WTC11 (cell line): ENCODE measurements at places on chromosomes 2 and 18. TPM values are rescaled to one million over a fixed set of nuclear protein-coding genes. Genes with fewer than 3 reads are reported as not detected.

DNA sequence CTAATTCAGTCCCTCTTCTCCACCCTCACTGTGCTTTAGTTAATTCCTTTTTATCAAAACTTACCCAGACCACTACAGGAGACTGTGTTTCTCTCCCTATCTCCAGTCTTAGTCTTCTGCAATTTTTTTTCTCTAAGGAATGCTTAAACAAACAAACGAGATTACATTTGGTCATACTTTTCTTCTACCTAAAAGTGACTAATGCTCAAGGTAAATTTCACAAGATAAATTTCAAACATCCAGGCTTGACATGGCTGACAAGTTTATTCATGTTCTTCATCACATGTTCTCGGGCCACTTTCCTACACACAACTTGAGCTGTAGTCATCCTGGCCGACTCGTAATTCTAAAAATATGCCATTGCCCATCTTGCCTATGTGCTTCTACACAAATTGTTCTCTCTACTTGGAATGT is 23.2 kb upstream of the ACSL3 start:
- DNase-seq = no peak

Gene VAPA
- 137 to 142 TPM (median 137 TPM) in 3 replicates for total RNA-seq

DNA sequence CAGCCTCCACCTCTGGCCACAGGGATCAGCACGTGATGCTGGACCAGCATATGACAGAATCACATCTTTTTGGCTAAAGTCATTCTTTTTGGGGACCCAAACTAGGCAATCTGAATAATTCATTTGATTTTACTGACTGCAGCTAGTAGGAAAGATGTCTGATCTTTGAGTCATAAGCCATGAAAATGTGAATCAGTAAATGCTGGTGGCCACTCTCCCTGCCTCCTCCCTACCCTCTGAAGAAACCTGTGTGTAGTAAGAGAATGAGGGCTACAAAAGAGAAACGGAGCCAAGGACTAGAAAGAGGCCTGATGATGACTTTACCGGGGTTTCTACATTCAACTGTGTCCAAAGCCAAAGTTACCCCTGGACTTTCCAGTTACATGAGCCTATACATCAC is 10.1 kb upstream of the LRPPRC start:
- DNase-seq = no peak

GRCh38 chr2:173240083-173240482 is 114.6 kb upstream of the CDCA7 start:
- DNase-seq = no peak

DNA sequence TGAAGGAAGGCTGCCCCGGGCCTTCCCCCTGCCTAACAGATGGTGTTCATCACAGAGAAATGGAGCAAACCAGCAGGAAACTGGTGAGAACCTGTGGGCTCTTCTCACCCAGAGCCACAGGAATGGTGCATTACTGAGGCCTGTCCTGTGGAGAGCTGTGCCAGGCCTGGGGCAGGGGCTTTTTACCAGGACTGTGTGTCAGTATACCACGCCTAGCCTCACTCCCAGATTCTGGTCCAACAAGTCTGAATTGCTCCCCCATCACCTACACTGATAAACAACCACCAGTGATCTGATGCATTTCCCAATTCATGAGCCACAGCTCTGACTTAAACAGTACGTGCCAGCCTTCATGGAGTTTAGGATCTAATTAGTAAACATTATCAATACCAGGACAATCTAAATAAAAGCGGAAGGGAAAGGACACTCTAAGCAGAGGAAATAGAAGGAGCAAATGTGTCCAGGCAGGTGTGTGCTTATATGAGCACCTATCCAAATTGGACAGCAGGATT is 8.9 kb upstream of the DGUOK start:
- DNase-seq = no peak

Gene TRABD2A
- 7.1 to 12.1 TPM (median 7.5 TPM) in 3 replicates for total RNA-seq
